NCI-H1105 (cell line): ENCODE measurements at places on chromosomes 13 and 19.

- DNase-seq, result no peak
Measured at GRCh38 chr13:80006940-80007339, 334.0 kb downstream of the SPRY2 start.

DNA sequence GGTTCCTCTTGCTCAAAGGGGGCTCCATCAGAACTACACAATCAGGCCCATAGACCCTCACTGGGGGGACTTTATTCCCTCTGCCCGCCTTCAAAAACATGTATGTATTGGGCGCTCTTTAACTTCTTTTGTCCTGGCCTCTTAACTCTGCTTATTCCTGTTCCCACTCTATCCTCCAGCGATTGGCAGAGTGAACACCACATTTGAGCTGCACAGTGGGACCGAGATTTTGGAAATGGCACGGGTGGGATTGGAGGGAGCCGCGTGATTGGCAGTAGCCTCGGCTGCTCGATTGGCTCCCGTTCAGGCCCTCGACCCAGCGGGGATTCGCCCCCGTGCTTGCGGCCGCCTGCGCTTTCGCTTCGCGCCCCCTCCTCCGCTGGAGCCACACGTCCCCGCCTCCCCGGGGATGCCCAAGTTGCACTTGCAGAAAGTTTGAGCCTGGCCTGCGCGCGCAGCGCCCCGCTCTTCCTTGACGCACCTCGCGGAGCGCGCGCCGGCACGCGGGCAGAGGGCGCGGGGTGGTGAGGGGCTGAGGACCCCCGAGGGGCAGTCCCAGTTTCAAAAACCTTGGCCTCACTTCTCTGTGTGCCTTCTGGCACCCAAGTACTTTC lies at the start of gene ZIC5:
ZIC5 (minus strand) TSS at position 192 of the 614 bp plus-strand sequence; CDS start at position 28, 164 bp downstream.
- no peak for DNase-seq

- no peak for DNase-seq
Measured at GRCh38 chr13:110984381-110984780, 69.5 kb upstream of the ANKRD10 start.

DNA sequence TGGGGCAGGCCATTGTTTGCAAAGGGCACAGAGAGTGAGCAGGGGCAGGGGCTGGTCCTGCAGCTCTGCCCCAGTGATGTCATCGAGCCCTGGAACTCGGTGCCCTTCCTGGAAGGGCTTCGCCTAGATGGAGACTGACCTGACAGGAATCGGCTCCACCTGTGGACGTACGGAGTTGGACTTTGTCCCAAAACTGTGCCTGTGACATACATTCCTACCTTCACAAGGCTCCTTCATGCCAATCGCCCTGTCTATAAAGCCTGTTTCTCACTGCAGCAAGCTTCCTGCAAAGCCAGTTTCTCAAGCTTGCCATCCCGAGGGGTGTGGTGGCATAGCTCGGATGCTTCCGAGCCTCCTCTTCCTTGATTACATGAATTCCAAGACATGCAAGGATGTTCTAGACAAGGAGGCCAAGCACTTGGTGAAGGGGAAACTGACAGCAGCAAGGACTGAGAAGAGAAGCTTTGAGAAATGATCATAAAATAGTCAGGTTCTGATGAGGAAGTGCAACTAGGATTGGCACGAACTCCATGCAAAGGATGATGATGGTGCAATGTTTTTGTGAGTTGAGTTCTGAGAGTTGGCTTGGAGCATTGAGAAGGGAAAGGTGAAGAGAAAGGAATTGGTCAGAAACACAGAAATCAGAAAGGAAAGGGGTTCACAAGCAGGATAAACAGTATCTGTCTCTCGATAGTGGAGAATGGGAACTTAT lies 73.6 kb upstream of the STK24 start:
- DNase-seq, result no peak

DNA sequence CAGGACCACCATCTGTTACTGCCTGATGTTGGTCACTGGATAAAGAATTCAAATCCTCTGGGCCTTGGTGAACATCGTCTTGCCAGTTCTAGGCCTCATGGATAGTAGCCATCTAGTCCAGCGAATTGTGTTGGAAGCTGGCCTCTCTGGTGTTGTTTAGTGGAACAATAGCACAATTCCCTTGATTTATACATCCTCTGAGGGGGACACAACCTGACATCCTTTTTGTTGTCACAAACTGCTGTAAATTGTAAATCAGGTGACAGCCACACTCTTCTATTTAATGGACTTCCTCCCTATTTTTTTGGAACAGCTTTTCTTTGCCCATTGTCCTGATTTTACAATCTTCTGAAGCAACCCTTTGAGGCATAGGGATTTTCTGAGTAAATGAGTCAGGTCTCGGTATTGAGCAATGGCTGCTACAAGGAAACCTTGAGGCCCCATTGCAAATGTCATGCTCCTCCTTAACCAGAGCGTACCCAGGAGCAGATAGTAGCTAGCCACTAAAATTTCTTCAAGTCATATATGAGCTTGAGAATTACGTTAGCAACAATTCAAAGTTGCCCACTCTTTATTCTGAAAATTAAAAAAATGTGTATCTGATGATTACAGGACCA lies 263.3 kb downstream of the COG6 start:
- DNase-seq, result no peak

DNA sequence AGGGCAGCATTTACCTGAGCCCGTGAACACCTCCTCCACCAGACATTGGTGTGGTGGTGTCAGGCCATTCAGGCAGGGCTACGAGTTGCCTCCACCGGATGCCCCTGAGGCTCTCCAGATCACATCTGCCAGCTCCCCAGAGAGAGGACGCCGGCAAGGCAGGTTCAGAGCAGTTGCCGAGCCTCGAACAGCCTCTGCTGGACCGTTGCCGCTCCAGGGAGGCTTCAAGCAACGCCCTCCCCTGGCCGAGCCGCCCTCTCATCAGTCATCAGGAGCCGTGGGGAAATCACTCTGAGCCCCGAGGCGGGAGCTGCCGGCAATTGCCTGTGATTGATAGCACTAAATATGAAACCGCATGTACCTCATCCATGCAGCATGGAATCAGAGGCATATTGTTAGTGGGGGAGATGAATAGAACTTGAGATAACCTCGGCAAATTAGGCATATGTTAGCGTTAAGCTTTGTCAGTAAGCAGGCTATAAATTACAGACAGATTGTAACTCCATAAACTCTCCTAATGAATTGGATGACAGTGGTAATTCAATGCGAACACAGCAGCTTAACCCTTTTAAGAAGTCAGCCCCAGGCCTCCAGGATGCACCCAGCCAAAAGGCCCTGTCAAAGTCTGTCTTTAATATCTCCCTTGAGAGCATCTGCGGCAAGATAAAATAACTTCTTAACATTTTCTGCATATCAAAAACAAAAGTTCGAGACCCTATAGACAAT lies 29.8 kb upstream of the SPACA7 start:
- peak; percentile 84 for DNase-seq
